ENCODE measurements at places on chromosomes 7 and 10.

DNA sequence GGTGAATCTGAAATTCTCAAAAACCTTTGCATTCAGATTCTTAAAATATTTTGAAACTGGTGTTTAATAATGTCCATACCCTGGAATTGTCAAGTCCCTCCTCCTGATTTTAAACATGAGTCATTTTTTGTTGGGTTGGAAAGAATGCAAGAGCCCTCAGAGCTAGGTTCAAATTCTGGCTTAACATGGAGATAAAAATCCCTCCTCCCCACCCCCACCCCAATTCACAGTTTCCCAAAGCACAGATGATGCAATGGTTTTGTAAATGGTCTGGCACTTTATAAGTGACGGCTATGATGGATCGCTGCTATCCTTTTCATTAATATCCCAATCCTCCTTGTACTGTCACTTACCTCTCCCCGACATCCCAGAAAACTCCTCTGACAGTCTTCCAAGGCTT lies 332.8 kb downstream of the PLXNA4 start:
- DNase-seq, result no peak

- no peak for DNase-seq
Measured at GRCh38 chr10:21343087-21343486, 182.4 kb downstream of the SKIDA1 start.

DNA sequence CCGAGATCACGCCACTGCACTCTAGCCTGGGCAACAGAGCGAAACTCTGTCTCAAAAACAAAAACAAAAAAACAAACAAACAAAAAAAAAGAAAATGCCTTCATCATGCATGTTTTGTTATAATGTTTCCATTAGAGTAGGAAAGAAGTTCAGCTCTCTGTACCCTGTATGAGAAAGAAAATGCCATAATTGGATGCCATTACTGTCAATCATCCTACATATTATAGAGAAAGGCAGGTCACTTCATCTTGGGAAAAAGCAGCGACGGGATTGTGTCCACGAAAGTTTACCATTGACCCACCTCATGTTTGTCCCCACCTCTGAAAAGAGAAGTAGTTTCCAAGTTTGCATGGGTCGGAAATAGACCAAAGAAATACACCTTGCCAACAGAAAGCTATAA lies 33.8 kb downstream of the SEC61G start:
- no peak for DNase-seq

DNA sequence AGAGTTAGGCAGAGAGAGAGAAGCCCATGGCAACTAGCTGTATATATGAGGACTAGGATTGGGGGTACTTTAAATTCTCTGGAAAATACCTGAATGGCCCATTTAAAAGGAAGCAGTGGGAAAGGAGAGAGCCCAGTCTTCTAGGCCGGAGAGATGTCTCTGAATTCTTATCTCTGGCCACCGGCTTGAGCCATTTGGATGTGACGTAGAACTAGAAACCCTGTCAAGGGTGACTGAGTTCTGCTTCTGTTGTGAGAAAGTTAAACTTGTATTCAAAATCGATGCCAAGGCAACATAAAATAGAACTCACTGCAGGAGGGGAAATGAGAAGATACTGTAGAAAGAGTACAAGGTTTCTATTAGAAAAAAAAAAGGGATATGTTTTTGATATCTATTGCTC lies 6.3 kb upstream of the GSTK1 start:
- no peak for DNase-seq

DNA sequence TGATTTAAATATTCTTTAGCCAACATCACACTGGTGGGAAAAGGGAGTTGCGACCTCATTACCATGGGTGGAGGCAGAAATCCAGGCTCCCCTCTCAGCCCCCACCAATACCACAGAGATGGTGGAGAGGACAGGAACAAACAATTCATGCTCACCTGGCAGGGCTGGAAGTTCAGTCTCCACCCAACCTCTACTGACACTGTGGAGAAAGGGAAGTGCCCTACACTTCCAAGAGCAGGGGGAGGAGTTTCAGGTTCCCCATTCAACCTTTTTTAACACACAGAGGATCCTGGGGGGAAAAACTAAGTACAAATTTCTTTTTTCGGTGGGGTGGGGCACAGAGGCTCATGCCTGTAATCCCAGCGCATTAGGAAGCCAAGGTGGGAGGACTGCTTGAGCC lies 210.1 kb upstream of the KCTD7 start:
- no peak for DNase-seq

- DNase-seq, result no peak
Measured at GRCh38 chr7:146889806-146890555, 773.4 kb downstream of the CNTNAP2 start.

DNA sequence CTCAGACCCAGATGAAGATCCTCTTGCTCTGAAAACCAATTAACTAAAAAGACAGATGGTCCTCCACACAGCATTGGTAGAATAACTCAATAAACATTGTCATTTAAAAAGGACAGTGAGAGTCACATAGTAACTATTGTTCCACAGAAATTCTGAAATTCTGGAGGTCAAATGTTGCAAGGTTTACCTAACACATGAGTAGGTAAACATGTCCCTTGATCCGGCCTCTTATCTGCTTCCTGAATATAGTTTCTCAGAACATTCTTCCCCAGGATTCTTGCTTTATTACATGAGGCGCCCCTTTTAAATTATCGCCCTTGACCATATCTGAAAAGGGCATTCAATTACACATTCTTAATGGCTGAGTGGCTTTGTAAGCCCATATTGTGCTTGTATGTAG lies 270.7 kb downstream of the SEMA3D start:
- no peak for DNase-seq

DNA sequence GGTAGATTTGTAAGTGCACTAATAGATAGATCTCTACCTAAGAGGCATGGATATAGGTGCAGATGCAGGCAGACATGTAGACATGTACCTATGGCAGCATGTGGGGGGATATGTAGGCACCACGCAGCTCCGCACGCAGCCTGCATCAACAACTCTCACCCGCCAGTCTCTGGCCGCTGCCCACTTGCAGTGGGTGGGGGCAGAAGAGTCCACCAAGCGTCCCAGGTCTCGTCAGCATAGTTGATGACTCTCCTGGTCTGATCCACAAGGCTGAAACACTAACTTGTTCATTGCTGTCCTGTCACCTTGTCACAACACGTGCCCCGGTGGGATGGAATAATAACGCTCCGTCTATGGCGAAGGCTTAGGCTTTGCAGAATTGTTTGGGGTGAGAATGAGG lies 252.0 kb downstream of the ADARB2 start:
- DNase-seq, result no peak

DNA sequence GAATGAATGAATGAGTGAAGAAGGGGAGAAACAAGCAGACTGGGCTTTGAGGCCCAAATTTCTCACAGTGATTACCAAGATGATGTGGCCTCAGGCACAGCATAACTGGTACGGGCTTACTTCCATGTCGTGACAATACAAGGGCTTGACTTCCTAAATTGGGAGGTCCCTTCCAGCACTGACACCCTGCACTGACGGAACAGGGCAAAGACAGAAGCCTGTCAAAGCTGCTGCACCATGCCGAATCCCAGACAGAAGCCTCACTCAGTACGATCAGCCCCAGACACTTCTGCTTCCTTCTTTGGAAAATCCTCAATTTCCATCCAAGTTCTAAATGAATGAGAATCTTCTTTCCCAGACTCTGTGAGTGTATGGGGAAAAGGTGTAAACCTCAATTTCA lies 51.9 kb downstream of the GNA12 start:
- DNase-seq, result no peak

DNA sequence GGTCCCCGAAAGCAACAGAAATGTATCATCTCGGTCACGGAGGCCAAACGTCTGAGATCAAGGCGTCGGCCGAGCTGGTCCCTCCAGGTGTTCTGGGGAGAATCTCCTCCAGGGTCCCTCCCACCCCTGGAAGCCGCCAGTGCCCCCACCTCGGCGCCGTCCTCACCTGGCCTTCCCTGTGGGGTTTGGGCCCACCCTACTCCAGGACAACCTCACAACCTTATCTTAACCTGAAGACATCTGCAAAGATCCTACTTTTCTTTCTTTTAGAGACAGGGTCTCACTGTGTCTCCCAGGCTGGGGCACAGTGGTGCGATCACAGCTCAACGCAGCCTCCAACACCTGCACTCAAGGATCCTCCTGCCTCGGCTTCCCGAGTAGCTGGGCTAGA lies 33.4 kb downstream of the ADAP1 start:
- DNase-seq, result no peak

DNA sequence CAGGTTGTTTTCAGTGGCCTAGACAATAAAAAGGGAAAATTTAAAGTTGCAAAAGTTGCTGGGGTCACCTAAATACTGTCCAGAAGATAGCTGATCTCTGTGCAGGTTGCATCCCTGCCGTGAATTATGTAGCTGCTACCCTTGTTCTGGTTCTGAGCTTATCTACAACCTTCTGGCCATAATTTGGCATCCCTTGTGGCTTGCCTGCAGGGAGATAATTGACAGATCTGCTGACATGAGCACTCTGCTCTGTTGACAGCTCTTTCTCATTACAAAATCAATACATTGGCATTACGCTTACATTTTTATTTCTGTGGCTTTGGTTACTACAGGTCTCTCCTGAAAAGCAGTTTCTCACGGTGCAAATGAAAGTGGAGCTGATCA lies 29.3 kb upstream of the HECTD2 start:
- no peak for DNase-seq

GRCh38 chr7:32155712-32156111 lies 85.5 kb upstream of the PDE1C start:
- DNase-seq, result no peak

DNA sequence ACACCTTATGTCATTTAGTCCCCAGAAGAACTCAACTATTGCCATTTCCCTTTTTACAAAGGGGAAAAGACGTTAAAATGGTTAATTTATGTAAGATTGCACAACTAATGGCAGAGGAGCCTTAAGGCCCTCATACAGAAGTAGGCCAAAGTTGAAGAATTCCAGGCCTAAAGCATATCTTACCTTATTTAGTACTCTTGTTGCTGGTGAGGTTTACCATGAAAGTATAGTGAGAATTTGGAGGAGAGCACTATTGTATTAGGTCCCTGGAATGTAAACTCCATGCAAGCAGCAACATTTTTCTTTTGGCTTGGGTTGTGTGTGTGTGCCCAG lies 731 bp upstream of the CRPPA start:
- no peak for DNase-seq

DNA sequence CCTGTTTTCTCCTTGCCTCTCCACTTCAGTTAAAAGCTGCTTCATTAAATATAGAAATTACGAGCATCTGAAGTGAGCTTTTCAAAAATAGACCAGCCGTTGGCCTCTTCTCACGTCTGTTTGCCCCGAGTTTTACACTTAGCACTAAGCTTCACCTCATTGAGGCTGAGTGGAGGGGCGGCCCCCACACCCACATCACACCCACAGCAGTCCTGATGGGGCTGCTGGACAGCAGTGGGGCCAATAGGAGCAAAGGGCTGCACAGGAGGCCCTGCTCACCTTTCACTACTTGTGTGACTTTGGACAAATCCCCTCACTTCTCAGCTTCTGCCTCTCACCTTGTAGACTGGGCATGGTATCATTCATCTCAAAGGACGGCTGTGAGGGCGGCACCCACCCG lies 677.8 kb downstream of the SDK1 start:
- DNase-seq, result no peak

- DNase-seq, result no peak
Measured at GRCh38 chr10:32211046-32211363, 136.0 kb downstream of the EPC1 start.

DNA sequence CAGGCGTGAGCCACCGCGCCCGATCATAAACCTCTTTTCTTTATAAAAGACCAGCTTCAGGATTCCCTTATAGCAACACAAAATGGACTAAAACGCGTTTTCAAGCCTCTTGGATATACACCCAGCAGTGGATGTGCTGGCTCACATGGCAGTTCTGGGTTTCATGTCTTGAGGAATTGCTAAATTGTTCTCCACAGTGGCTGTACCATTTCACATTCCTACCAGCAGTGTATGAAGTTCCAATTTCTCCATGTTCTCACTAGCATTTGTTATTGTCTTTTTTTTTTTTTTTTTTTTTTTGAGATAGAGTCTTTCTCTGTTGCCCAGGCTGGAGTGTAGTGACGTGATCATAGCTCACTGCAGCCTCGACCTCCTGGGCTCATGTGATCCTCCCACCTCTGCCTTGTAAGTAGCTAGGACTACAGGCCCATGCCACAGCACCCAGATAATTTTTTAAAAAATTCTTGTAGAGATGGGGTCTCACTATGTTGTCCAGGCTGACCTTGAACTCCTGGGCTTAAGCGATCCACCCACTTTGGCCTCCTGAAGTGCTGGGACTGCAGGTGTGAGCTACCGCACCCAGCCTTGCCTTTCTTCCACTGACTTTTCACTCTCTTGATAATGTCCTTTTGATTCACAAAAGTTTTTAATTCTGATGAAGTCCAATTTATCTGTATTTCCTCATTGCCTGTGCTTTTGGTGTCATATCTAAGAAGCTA lies 17.4 kb downstream of the TECPR1 start:
- no peak for DNase-seq

GRCh38 chr10:116306847-116307246 lies 17.4 kb upstream of the CCDC172 start:
- no peak for DNase-seq

- peak; percentile 49 for DNase-seq
Measured at GRCh38 chr10:12777840-12778585, 223.5 kb downstream of the CCDC3 start.

GRCh38 chr10:33355274-33355673 lies 20.8 kb upstream of the NRP1 start:
- DNase-seq, result peak; percentile 29

GRCh38 chr10:131961047-131961776 lies 20.5 kb downstream of the BNIP3 start:
- no peak for DNase-seq

DNA sequence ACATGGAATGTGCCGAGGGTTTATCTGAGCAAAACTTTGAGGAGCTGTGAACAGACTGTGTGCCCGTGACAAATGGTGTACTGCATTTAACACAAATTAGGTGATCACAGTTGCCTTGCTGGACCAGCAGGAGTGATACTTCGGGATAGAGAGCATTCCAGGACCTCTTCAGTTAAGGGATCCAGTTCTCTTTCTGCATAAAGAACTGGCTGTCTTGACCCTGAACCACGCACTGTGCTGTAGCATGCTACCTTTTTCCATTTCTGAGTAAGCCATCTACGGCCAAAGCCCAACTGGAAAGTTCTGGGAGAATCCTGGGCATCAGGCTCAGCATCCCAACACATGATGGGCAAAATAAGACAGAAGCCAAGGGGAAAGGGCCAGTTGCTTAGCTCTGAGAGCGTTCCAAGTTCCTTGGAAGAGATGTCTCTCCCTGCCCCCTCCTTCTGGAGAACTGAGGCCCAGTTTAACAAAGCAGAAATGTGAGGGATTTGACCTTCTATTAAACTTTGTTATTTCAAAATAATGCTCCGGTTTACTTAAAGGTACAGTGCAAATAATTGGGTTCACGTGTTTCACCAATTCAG lies 37.9 kb upstream of the ADD3 start:
- DNase-seq, result peak; percentile 34

GRCh38 chr10:61845196-61845949 lies 56.1 kb upstream of the ARID5B start:
- no peak for DNase-seq

- no peak for DNase-seq
Measured at GRCh38 chr7:78441737-78442136, 643.2 kb downstream of the PHTF2 start.

DNA sequence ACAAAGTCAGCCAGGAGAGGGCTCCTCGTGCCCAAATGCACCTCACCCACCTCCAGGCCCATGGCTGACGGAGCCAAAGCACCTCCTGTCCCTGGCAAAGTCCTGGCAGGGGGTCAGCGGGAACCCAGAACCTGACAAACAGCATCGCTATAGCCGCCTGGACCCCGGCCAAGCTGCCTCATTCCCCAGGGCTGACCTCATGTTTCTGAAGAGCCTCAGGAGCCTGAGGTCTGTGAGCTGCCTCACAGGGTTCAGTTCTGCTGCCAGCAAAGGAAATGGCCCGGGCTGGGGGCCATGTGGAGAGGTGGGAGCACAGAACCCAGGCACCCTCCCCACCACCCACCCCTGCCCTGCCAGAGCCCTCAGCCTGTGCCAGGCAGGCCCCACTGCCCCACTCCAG lies 4.2 kb upstream of the NANOS1 start:
- DNase-seq, result peak; percentile 27
